Activated CD4-positive, alpha-beta T cell treated with anti-CD3 and anti-CD28 coated beads for 48 hours (primary cell): ENCODE measurements at places on chromosomes 3 and 15.

DNA sequence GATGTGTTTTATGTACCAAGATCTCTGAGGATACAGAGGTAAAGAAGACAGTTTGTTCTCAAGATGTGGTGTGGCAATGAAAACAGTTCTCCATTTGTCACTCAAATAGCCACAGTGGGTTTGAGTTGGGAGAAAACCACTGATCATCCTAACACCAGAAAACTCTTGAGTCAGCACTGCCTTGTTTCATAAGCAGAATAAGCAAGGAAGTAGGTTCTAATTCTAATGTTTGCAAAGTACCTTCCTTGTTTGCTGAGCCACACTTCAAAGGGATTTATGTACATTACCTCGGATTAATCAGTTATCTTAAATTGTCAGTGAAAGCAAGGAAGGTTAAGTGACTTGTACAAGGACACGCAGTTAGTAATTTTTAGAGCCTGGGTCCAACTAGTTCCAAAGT lies 107.8 kb upstream of the BOC start:
- no peak for DNase-seq

DNA sequence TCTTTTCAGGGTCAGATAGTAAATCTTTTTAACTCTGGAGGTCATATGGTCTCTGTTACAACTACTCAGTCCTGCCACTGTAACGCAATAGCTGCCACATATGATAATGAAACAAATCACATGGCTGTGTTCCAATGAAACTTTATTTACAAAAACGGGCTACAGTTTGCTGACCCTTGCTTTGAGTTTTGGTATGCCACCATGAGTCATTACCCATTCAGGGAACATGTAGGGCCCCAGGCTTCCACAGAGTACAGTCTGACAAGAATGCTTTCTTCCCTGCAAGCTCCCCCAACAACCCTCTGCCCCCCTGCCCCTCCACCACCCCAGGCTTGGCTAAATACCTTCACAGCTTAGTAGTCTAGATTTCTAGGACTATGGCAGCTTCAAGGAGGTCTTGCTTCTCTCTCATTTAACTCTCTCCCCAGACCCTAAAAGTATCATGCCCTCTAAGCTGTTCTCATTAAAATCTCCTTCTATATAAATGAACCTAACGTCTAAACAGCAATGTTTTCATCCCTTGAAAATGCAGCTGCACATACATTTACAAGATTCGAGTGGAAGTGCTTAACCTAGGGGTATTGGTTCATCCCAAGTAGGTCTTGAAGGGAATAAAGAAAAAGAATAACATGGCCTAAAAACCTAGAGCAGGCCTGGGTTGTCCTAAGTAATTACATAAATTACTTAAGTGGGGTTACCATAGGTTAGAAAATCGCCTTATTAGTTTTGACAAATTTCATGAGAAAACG lies 117.8 kb upstream of the PRICKLE2 start:
- DNase-seq, result no peak

GRCh38 chr15:55394694-55395093 lies 13.5 kb downstream of the CCPG1 start:
- DNase-seq, result no peak

DNA sequence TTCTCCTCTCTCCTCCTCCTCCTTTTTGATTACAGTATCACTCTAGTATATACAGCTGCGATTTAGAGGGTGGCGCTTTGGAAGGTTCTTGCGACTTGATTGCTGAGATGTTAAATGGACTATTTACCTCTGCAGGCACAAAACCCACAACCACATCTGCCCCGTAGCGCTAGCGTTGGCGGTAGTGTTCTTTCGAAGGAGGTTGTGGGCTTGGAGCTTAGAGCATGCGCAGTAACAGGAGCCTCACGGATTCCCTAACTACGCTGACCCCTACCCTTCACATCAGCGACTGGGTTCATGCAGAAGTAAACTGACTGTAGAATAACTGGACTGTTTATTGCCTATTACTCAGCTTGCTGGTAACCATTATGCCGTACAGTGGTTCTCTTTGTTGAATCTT lies 58.0 kb downstream of the CGGBP1 start:
- peak; percentile 16 for DNase-seq

- DNase-seq, result no peak
These were observed 61.2 kb upstream of the XRN1 start for GRCh38 chr3:142509079-142509478.
